GM12891 (cell line): ENCODE measurements at places on chromosomes 2 and 18.
A peak's percentile ranks its signal among the peaks of the same experiment; 100 is the strongest.

DNA sequence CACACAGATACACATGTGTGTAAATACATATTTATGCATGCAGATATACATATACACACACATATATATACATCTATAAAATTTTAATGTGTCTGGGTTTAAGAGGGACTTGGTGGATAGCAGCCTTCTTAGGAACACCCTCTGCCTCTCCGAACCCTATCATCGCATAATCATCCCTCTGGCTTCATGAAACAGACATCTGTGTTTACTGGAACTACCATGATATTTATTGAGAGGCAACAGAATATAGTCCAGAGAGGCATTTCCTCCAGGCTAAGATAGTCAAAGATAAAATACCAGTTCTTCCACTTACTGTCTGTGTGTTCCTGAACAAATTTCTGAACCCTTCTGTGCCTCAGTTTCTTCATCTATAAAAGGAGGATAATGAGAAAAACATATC lies 239.0 kb upstream of the FANCL start:
- DNase-seq: no peak

GRCh38 chr2:4358837-4359236 lies 655.5 kb downstream of the DCDC2C start:
- DNase-seq: no peak

DNA sequence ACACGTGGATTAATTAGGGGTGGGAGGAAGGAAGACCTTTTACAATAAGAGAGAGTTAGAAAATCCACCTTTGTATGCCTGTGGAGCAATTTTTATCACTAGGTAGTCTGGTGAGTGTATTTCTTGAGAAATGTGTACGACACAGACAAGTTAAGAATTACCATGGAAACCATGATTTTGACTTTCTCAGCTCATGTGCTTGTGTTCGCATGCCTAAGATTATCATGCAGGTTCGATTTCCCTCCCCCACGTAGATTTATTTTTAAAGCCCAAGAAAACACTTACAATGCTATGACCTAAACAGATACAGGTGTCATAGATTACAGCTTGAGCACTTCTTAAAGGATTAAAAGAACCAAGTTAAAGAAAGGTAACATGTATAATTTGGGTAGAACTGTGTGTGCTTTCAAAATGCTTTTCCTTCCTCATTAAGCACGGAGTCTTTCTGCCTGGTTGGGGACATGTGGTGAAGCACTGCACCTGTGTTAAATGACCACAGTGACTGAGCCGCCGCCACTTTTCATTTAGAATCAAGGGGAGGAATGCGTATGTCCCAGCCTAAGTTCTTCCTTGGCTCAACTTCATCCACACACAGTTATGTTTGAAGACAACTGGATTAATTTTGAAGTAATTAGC lies 16.6 kb downstream of the SERTAD2 start:
- DNase-seq: no peak

GRCh38 chr18:58257461-58257860 lies 213.4 kb downstream of the NEDD4L start:
- DNase-seq: peak; percentile 23
